ENCODE measurements at places on chromosomes 5 and 9. TPM values are rescaled to one million over a fixed set of nuclear protein-coding genes. Genes with fewer than 3 reads are reported as not detected.

NOXA1 gene
- total RNA-seq, result 2.6 TPM

OR1J2 gene
- not detected for total RNA-seq

PITX1 gene
- total RNA-seq, result not detected

SPATA31A3 gene
- not detected for total RNA-seq

FCN2 gene
- not detected for total RNA-seq

NR2F1-AS1 gene
- 18.4 TPM for total RNA-seq

FGF1 gene
- total RNA-seq, result 0.85 TPM

PHAX gene
- total RNA-seq, result 60.7 TPM

FCN1 gene
- not detected for total RNA-seq

OMD gene
- total RNA-seq, result 0.23 TPM

SLC4A9 gene
- not detected for total RNA-seq

TICAM2 gene
- 0.93 TPM for total RNA-seq

GRCh38 chr5:51172903-51173626, 210.2 kb upstream of the ISL1 start:
- no peak for DNase-seq

DNA sequence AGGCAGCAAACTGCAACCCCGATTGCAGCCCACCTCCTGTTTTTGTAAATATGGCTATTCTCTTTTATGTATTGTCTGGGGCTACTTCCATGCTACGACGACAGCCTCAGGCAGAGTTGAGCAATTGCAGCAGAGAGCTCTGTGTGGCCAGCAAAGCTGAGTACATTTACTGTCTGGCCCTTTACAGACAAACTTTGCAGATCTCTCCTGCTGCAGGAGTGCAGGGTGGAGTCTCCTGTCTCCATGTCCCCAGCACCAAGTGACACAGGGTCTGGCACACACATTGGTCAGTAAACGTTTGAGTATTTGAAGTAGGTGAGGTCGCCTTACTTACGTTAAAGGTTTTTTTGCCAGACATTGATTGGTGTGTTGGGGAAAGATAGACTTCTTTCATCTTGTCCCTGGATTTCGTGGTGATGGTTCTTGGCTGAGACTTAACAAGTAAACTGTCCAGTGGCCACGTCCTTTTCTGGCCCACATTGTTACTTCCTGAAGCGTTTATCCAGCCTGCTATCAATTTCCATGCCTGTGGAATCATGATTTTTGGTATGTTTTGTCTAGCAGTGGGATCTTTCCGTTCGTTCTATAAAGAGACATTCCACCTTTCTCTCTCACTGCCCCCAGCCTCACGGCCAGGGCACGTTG, 27.2 kb downstream of the PRRC2B start:
- no peak for DNase-seq

- no peak for DNase-seq
Observed at GRCh38 chr5:56831773-56832172, 16.4 kb downstream of the MAP3K1 start.

DNA sequence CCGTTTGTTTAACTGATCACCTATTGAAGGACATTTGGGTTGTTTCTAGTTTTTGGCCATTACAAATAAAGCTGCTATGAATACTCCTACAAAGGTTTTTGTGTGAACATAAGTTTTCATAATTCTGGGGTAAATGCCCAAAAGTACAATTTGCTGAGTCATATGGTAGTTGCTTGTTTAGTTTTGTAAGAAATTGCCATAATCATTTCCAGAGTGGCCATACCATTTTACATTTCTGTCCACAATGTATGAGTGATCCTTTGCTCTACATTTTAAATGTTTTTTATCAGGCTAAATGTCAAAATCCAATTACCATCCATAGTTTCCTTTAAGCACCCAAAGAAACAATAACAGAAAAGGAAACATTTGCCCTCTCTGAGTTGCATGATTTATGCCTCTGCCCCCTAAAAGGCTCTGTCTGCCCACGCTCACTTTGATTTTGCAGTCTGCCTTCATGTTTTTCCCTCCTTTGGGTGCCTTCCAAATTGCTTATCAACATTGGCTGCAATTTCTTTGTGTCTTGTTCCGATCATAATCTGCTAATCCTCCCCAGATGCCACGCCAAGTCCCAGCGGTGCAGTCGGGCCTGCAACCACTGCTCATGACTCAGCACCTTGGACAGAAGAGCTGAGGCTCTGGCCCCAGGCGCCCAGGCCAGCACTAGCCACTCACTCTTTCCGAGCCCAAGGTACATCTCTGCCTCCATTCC, 339.2 kb downstream of the PIK3R1 start:
- no peak for DNase-seq

GRCh38 chr9:96187151-96187555, 114.8 kb downstream of the HSD17B3 start:
- DNase-seq, result no peak

GRCh38 chr5:21701317-21701716, 1151.8 kb downstream of the CDH12 start:
- no peak for DNase-seq

- DNase-seq, result no peak
Observed at GRCh38 chr5:56346741-56347535, 113.8 kb upstream of the ANKRD55 start.

GRCh38 chr5:140631831-140632365, 1.1 kb downstream of the CD14 start:
- no peak for DNase-seq

- DNase-seq, result no peak
Observed at GRCh38 chr9:73009649-73010288, 56.9 kb upstream of the ALDH1A1 start.

DNA sequence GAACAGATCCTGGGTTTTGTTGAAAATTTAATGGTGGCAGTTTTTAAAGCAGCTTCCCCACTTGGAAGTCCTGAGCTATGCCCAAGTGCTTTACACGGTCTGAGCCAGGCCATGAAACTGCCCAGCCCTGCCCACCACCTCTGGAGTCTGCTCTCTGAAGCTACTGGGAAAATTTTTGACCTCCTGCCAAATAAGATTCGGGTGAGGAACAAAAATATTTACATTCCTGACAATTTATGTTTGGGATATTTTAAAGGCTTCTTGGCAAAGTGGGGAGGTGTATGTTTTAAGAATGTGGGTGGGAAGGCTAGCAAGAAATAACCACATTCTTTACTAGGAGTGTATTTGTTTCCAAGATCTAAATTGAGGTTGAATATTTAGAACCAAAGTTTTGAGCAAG, 50.0 kb downstream of the HACD4 start:
- DNase-seq, result peak; percentile 25

DNA sequence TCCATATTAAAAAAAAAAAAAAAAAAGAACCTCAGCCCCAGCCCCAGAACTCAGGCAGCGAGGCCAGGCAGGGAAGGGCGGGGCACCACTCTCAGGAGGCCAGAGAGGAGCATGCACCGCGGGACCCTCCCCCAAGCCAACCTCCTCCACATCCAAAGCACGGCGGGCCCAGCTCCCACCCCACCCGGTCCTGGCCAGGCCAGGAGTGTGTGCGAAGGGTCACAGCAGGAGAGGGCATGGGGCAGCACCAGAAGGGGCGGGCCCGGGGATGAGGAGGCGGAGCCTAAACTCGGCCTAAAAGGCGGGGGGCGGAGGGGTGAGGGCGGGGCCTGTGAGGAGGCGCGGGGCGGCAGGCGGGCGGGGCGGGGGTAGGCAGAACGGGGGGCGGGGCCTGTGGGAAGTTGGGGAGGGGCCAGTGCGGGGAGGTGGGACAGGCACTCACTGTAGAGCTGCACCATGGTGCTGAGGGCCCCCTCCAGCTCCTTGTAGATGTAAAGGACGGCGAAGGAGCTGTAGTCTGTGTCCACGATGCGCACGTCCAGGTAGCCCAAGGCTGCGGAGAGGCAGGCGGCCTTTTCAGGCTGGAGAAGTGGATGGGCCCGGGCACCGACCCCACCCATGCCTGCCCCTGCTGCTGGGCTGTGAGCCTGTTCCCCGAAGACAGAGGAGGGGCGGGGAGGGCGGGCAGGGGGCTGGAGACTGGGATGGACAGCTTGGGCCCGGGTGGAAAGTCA, 1.2 kb downstream of the LCN15 start:
- DNase-seq, result peak; percentile 50

DNA sequence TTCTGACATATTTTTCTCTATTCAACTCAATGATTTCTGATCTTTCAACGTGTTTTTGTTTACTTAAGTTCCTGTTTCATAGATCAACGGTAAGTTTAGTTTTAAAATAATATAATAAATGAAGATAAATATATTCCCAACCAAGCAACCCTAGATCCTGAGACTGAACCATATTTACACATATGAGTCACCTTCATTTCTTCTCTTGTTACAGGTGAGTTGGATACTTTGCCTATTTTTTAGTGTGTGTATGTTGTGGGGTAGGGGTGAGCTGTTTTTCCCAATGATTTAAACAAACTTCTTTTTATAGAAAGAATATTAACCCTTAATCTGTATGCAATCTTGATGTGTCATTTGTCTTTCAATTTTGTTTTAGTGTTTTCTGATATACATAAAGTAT, 186.9 kb downstream of the MCTP1 start:
- DNase-seq, result no peak

DNA sequence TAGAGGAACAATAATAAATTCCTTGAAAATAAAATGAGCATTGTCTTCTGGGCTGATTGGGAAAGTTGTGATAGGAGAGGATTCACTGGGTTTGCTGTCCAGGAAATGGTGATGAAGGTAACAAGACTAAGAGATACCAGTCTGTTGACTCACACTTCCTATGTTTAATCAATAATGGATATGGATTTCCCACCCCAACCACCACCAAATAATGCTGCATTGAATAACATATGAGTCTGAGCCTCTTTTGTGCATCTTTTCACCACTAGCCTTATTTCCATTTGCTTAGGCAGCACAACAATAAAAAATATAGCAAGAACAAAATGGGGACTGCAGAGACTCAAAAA, 120.2 kb upstream of the NFIB start:
- DNase-seq, result no peak

DNA sequence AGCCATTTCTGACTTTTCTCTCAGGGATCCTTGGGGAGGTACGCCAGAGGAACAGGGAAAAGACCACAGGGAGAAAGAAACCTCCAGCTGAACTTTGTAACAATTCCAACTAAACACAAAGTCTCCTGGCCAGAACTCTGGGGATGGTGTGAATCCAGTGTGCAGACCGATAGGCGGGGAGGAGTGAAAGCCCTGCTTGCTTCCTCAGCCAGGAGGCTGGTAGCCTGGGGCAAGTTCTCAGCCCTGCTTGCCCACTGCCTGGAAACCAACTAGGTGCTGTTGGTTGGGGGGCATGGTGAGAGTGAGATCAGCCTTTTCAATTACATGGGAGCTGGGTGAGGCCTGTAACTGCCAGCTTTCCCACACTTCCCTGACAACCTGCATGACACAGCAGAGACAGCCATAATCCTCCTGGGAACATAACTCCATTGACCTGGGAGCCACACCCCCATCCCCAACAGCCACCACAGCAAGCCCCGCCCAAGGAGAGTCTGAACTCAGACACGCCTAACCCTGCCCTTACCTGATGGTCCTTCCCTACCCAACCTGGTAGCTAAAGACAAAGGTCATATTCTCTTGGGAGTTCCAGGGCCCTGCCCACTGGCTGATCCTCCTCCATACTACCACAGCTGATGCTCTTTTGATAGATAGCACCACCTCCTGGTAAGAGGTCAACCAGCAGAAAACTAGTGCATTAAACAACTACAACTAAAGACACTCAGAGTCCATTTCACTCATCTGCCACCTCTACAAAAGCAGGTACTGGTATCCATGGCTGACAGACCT, 100.1 kb upstream of the TNFAIP8 start:
- peak; percentile 43 for DNase-seq

GRCh38 chr5:5141339-5141599, 1.1 kb downstream of the ADAMTS16 start:
- no peak for DNase-seq

GRCh38 chr9:30534455-30534854, 1850.0 kb upstream of the ACO1 start:
- no peak for DNase-seq

DNA sequence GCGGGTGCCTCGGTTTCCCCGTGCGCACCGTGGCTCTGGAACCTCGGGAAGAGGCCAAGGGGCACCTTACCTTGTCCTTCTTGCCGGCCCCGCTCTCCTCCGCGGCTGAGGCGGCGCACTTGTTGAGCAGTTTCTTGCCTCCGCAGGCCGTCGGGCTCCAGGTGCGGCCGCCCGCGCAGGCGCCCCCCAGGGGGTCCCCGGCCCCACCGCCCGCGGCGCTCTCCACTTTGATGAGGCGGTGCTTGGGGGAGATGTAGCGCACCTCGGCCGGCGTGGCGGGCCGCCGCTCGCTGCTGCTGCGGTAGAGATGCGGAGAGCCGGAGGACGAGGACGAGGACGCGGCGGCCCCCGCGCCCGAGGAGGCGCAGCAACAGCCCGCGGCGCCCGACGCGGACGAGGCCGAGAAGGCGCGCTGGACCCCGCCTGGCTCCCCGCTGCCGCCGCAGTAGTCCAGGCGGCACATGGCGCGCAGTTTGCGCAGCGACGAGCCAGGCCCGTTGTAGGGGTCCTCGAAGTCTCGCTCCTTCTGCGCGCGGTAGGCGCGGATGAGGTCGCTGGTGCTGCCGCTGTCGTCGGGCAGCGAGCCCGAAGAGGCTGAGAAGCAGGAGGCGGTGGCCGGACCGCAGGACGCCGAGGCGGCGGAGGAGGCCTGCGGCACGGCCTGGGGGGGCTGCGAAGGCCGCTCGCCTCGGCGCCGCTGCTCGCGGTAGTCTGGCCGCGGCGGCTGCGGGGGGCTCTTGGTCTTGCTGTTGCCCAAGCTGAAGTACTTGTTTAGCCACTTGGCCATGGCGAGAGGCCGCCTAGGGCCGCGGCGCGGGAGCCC, 957 bp downstream of the SHB start:
- DNase-seq, result no peak

Data from dermis blood vessel endothelial cell (primary cell).